ENCODE measurements at places on chromosomes 1 and 21.

GRCh38 chr1:116038679-116039078 is 62.4 kb downstream of the SLC22A15 start:
- no peak for DNase-seq

GRCh38 chr1:76769911-76770310 is 97.4 kb upstream of the ST6GALNAC5 start:
- DNase-seq: no peak

DNA sequence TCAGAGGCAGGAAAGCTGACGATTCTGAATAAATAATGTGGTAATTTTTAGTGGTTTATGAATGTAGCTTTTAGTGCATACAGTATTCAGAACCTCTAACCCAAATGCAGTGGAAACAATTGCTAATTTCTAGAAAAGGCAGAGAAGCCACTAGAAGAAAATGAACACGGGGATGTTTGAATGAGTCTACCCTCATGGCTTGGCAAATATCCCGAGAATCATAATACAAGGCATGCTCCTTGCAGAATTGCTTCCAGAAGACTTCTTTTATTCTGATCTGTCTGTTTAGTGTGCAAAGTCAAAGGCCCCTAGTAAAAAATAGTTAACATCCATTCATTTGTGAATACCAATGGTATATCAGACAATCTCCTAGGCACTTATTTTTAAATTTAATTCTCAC is 246.8 kb downstream of the LMO4 start:
- DNase-seq: no peak

DNA sequence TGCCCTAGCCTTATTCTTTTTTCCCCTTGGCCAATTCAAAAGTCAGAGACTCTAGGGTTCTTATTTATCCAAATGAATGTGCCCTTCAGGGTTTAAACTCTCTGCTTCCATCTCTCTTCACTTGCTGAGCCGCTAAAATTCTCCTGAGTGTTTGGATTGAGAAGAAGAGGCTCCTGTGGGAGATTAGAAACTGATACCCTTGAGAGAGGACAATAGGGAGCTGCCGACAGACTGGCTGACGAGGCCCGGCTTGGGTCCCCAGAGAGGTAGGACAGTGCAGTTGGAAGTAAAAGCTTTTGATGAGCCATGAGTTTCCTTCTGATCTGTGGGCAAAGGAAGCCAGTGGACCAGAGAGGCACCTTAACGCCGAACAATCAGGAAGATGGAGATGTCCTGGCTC is 41.3 kb upstream of the UBE2U start:
- no peak for DNase-seq

DNA sequence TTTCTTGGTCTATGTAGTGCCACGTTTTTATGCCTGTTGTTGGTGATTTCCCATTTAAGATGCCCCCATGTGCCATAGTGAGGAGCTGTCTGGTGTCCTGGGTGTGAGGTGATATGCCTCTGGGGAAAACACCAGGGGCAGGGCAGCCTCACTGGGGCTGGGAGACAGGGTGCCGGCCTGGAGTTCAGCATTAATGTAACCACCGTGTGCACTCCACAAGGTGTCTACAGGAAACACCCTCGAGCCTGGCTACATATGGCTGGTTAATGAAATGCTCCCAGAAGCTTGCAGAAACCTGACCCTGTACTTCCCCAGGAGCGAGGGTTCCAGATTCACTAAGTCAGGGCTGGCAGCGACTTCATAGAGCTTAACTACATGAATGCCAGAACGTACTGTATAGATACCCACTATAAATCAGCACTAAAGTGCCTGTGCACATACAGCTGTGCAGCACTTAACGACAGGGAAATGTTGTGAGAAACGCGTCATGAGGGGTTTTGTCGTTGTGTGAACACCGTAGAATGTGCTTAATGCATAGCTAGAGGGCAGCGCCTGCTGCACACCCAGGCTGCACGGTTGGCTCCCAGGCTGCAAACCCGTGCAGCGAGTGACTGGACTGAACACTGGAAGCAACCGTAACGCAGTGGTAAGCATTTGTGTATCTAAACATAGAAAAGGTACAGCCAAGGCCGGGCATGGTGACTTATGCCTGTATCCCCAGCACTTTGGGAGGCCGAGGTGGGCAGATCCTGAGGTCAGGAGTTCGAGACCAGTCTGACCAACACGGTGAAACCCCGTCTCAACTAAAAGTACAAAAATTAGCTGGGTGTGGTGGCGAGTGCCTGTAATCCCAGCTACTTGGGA is 10.4 kb downstream of the TFF2 start:
- DNase-seq: no peak

DNA sequence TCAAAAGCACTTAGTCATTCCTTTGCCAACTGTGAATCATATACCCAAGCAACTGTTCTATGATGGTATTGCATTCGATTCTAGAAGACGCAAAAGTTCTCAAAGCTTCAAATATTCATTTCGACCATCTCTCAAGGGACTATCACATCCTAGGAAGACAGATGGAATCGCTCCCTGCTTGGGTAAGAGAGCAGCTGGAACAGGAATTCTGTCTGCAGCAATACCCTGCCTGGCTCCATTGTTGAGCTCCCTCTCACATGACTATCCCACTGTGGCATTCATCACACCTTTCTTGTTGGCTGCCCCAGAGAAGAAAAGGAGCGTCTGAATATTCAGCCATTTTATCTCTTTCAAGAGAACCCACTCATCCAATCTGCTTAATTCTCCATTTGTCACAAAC is 397.7 kb downstream of the NTNG1 start:
- no peak for DNase-seq

- no peak for DNase-seq
Measured at GRCh38 chr1:188706742-188707141, 1770.9 kb downstream of the BRINP3 start.

DNA sequence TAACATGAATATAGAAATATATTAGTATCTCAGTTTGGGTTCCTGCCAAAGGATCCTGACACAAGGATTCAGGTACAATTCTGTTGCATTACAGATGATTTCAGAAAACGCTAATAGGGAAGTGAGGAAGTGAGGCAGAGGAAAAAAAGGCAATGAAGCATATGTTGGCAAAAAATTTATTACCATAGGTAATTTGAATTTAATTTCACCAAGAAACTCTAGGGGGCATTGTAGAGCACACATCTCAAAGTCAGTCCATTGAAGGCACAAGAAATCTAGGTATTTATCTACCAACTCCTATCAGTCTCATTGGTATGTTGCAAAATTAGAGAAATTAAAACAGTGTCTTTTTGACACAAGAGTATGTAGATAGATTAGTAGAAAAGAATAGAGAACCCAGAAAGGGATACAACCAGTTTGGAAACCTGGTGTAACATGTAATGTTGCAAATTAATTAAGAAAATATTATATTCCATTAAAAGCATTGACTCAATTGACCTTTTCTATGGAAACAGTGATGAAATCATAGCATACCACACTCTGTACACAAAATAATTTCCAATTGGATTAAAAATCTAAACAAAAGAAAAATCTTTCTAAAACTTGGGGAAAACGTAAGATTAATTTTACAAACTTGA is 104.9 kb upstream of the SNX7 start:
- no peak for DNase-seq

All from stimulated activated CD8-positive, alpha-beta memory T cell treated with anti-CD3 and anti-CD28 coated beads, Interleukin-12 subunit alpha, Interleukin-12 subunit beta, amount 100 ng/mL, for 4 hours (primary cell).